ENCODE measurements at places on chromosomes 5 and 9. TPM values are rescaled to one million over a fixed set of nuclear protein-coding genes. Genes with fewer than 3 reads are reported as not detected.

- peaks cover 8% of the 10 kb centered on the region for H3K27me3 ChIP-seq
- H3K27ac ChIP-seq, result no peak overlapping the region
- H3K4me1 ChIP-seq, result no peaks in the 10 kb centered on the region
- no peak overlapping the region for H3K4me3 ChIP-seq
- no peak for DNase-seq
Observed at GRCh38 chr9:84278130-84278529, 62.4 kb downstream of the SLC28A3 start.

GRCh38 chr5:124128867-124129266 is 616.9 kb downstream of the CSNK1G3 start:
- no peak overlapping the region for H3K4me3 ChIP-seq
- H3K4me1 ChIP-seq, result no peaks in the 10 kb centered on the region
- no peak for DNase-seq
- no peaks in the 10 kb centered on the region for H3K36me3 ChIP-seq
- no peak overlapping the region for H3K27ac ChIP-seq
- H3K27me3 ChIP-seq, result no peaks in the 10 kb centered on the region

DNA sequence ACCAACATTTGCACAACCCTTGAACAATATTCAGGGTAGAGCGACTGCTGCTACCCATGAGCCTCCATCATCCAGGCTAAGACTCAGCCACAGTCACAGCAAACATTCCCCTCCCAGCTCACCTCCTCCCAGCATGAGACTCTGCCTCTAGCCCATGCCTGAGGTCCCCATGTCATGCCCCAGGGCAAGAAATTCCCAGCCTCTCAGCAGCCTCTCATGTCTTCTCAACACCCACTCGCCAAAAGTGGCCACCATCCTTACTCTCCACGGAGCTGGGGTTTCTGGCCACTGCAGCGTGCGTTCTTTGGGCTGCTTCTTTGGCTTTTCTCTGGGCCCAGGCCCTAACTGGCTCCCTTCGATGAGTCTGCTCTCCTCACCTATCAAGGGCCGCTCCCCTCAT is 82.2 kb downstream of the NSUN2 start:
- no peaks in the 10 kb centered on the region for H3K36me3 ChIP-seq
- H3K4me1 ChIP-seq, result no peaks in the 10 kb centered on the region
- H3K27ac ChIP-seq, result no peak overlapping the region
- no peak overlapping the region for H3K4me3 ChIP-seq
- no peak for DNase-seq

DNA sequence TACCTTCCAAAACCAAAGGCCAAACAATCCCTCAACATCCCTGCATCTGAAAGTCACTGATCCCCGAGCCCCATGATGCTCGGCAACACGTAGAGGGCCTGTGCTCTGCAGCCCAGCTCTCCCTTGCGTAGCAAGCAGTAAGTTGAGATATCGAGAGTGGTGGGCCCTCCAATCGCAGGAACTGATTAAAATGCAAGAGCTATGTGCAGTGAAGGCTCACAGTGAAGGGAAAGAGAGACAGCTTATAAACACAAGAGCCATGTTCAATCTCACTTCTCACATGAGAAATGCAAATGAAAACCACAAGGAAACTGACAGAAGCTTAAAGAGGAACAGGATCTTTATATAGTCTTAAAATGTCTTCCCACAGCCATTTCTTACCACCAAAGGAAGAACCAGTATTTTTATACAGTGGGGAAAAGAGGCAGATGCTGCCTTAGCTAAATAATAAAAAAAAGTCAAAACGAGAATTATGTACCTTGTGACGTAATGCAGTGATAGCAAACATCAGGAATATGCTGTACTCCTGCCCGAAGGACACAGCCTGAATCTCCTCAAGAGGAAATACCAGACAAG is 24.6 kb downstream of the TTF1 start:
- peak overlapping the region; percentile 69 for H3K27ac ChIP-seq
- no peaks in the 10 kb centered on the region for H3K36me3 ChIP-seq
- peaks cover 3% of the 10 kb centered on the region for H3K4me1 ChIP-seq
- peak; percentile 26 for DNase-seq
- H3K27me3 ChIP-seq, result no peaks in the 10 kb centered on the region

DNA sequence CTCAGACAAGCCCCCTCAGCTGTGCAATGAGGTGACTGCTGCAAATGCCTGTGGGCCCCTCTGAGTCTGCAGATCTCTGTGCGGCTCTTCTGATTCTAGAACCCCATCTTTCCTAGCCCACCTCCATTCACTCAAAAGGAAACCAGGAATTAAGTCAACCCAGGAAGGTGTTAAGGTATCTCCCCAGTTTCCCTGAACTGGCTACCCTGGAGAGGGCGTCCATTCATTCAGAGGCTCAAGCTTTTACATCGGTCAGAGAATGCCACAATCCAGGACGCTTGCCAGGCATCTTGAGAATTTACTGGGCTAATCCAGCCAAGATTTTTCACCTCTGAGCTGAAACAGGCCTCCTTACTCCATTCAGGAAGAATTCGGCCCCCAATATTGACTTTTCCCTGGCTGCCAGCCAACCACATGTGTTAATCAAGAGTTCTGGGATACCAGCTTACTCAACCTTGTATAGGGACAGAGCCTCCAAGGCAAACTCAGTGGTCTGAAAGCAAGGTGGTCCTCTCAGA is 889 bp upstream of the ADAMTS12 start:
- H3K4me1 ChIP-seq, result no peaks in the 10 kb centered on the region
- H3K27me3 ChIP-seq, result no peaks in the 10 kb centered on the region
- H3K36me3 ChIP-seq, result no peaks in the 10 kb centered on the region
- H3K4me3 ChIP-seq, result no peak overlapping the region

DNA sequence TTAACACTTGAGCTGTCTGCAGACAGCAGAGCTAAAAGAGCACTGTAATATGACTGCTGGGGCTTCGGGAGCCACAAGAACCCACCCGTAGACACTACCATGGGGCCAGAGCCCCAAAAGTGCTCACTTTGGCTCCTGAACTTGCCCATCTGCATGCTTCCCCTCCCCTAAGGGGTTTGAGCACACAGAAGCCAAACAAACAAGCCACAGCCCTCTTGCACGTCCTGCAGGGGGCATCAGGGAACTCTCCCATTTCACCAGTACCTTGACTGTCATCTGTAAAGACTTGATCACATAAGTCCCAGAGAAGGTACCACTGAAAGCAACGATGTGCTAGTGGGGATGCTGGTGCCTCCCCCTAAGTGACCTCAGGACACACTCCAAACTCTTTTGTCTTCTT is 681.8 kb downstream of the SEMA5A start:
- H3K27me3 ChIP-seq, result no peaks in the 10 kb centered on the region
- H3K27ac ChIP-seq, result no peak overlapping the region
- H3K4me1 ChIP-seq, result no peaks in the 10 kb centered on the region
- H3K4me3 ChIP-seq, result no peak overlapping the region
- no peaks in the 10 kb centered on the region for H3K36me3 ChIP-seq

DNA sequence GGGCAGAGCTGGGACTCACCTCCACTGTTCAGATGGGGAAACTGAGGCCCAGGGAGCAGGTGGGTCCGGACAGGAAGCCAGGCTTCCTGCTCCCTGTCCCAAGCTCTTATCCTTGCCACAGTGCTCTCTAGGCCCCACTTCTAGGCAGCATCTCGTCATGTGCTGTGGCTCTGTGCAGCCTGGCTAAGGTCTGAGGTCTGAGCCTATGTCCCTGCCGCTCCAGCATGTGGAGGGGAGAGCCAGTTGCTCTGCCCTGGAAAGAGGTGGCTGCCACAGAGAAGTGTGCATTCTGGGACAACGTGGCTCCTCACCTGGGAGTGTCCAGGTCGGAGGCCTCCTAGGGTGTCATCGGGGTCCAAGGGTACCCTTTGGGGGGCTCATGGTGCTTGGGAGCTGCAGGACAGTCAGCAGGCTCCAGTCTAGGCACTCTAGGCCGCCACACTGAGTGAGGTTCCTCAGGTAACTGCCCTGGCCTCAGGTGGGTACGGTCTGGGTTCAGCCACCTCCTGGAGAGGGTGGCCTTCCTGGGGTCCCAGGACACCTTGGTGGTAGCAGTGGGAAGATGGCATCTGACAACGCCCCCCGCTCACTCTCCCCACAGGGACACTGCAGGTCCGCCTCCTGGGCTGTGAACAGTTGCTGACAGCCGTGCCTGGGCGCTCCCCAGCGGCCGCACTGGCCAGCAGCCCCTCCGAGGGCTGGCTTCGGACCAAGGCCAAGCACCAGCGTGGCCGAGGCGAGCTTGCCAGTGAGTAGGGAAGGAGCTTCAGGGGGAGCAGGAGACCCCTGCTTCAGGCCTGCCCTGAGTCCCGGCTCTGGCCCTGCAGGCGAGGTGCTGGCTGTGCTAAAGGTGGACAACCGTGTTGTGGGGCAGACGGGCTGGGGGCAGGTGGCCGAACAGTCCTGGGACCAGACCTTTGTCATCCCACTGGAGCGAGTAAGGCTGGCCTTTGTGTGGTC is 10.4 kb downstream of the PKN3 start:
- H3K4me1 ChIP-seq, result no peaks in the 10 kb centered on the region
- H3K36me3 ChIP-seq, result no peaks in the 10 kb centered on the region
- H3K27me3 ChIP-seq, result no peaks in the 10 kb centered on the region
- DNase-seq, result no peak
- no peak overlapping the region for H3K4me3 ChIP-seq
- no peak overlapping the region for H3K27ac ChIP-seq

REEP2 gene
- total RNA-seq, result 21.2 TPM

TXNDC8 gene
- not detected for total RNA-seq

Measured in prostate gland (tissue), 2 donors.